ENCODE measurements at places on chromosomes 6 and 20. TPM values are rescaled to one million over a fixed set of nuclear protein-coding genes. Genes with fewer than 3 reads are reported as not detected.

- DNase-seq = no peak
Measured at GRCh38 chr6:85650606-85651005, 7.9 kb upstream of the SYNCRIP start.

The LY6G6C gene
- not detected for total RNA-seq

The DEF6 gene
- total RNA-seq = 182 TPM

The RFX6 gene
- not detected for total RNA-seq

The SAMD5 gene
- total RNA-seq = not detected

The SPAG4 gene
- total RNA-seq = 19.7 TPM

DNA sequence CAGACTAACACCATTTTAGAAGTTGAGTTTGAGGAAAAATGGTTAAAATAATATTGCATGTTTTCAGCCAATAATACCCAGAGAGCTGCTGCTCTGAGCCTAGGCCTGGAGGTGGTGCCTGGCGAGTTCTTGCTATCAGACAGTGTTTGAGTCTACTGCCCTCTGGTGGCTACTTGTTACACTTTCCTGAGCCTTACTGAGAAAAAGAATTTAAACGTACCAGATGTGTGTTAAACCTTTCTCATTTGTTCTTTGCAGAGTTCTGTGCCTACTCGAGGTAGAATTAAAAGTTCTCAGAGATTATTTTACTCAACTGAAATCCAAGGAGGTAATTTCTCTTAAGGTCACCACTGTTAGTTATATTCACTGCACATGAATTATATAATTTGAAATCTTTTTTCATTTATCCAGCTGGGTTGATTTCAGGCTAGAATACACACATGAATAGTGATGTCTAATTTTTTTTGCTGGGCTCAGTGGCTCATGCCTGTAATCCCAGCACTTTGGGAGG lies 38.2 kb downstream of the SHLD1 start:
- peak; percentile 48 for DNase-seq

- DNase-seq = no peak
Measured at GRCh38 chr6:129212081-129212480, 329.1 kb downstream of the LAMA2 start.

GRCh38 chr20:43955062-43955749 lies 40.6 kb downstream of the TOX2 start:
- peak; percentile 40 for DNase-seq

The PLCB4 gene
- not detected for total RNA-seq

DNA sequence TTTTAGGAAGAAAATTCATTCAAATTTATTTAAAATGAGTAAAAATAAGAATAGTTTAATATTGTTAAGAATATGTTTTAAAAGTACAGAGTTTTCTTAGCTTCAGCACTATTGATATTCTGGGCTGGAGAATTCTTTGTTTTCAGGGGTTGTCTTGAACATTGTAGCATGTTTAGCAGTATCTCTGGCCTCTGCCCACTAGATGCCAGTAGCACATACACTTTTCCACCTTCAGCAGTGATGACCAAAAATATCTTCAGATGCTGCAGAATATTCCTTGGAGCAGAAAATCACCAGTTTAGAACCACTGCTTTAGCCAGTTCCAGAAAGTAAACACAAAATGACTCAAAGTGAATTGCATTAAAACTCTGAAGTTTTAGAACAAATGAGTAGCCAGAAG lies 19.4 kb upstream of the SDHAF4 start:
- no peak for DNase-seq

The ZBTB22 gene
- 8.8 TPM for total RNA-seq

GRCh38 chr6:143811501-143812157 lies 31.5 kb upstream of the LTV1 start:
- DNase-seq = no peak

GRCh38 chr6:9507136-9507895 lies 907.6 kb downstream of the TFAP2A start:
- no peak for DNase-seq

The ARMH2 gene
- total RNA-seq = 0.44 TPM

The ZNF318 gene
- 18.2 TPM for total RNA-seq

The WFDC12 gene
- total RNA-seq = not detected

The OLIG3 gene
- total RNA-seq = not detected

The CCN6 gene
- not detected for total RNA-seq

The SLA2 gene
- 60.3 TPM for total RNA-seq

The RGS17 gene
- total RNA-seq = not detected

The HLA-DQB1 gene
- total RNA-seq = 30.6 TPM

GRCh38 chr6:93083337-93084230 lies 335.8 kb downstream of the EPHA7 start:
- DNase-seq = no peak

The ESR1 gene
- 1.6 TPM for total RNA-seq

DNA sequence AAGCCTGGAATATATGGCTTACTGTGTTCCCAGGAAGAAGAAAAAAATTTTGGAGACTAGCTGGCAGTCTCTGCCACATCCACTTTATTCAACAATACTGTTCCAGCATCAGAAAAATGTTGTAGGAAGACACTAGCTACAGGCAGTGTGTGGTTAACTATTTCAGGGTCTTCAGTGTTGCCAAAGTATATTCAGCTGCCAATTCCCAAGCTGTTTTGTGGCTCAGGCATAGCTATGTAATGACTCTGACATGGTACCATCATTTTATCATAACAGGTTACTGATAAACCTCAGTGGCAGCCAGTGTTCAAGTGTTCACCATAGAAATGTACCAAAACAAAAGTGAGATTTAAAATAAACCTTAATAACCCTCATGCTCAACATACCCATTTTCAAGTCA lies 503.1 kb downstream of the ADGRB3 start:
- DNase-seq = no peak

The HM13 gene
- 107 TPM for total RNA-seq

The MATN4 gene
- total RNA-seq = not detected

- DNase-seq = no peak
Measured at GRCh38 chr6:40937491-40937890, 101.5 kb downstream of the UNC5CL start.

DNA sequence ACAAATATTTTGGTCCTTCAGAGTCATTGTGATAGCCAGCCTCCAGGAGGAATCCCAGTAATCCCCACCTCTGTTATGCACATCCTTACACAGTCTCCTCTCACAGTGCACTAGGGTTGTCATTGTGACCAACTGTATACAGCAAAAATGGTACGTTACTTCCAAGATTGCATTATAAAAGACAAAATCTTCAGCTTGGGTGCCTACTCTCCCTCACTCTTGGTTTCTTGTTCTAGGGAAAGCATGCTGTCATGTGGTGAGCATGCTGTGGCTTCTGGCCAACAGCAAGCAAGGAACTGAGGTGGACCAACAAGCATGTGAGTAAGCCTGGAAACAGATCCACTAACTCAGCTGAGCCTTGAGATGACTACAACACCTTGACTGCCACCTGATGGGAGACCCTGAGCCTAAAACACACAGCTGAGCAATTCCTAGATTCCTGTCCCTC lies 130.1 kb upstream of the DST start:
- DNase-seq = no peak

GRCh38 chr6:13696226-13696625 lies 15.4 kb downstream of the RANBP9 start:
- DNase-seq = no peak

DNA sequence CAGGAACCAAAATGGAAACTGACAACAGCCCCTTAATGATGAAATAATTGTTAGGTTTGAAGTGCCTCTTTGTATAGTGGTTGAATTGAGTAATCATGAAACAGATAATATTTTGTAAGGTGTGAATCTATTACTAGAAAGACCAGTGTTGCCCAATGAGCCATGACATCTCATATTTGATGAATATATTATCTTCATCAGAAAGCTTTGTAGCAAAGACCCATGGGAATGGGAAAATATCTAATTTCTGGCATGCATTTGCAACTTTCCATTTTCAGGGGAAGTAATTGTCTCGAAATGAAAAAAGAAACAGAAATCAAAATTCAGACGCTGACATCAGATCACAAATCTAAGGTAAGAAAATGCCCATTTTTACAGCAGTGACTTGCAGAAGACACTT lies 57.3 kb upstream of the LAMP5 start:
- DNase-seq = no peak

DNA sequence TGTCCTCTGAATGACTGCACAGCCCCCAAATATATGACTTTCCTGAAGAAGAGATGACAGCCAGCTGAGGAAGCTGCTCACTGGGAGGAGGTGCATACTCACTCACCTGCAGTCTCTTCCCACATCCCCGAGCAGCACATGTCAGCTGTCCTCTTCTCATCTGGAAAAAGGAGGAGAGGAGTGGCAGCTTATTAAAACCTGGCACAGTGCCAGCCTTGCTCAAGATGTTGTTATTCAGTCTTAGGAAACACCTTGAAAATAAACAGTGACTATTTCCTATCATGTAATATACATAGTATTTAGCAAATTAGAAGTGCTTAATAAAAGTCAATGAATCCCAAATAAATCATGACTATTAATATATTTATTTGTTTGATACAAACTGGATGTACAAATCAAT lies 232.9 kb downstream of the EPM2A start:
- DNase-seq = no peak

DNA sequence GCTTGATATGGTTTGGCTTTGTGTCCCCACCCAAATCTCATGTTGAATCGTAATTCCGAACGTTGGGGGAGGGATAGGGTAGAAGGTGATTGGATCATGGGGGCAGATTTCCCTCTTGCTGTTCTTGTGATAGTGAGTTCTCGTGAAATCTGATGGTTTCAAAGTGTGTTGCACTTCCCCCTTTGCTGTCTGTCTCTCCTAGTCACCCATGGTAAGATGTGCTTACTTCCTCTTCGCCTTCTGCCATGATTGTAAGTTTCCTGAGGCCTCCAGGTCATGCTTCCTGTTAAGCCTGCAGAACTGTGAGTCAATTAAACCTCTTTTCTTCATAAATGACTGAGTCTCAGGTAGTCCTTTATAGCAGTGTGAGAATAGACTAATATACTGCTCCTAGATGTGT lies 19.9 kb downstream of the PFDN4 start:
- no peak for DNase-seq

DNA sequence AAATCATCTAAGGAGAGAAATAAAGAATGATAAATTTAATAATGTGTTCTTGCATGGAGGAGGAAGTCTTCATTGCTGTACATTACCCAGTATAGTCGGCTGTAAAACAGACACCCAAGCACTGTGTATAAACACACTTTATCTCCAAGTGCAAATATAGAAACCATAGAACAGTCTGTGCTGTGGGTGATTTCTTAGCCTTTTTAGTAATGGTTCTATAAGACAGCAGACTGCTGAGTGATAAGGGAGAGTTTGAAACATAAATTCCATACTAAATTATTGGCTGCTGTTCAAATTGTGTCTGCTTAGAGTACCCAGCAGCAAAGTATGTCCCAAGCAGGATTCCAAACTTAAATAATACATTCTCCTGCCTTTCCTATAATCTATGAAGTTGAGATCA lies 4.6 kb downstream of the FILIP1 start:
- no peak for DNase-seq

The PSORS1C2 gene
- total RNA-seq = not detected

- no peak for DNase-seq
Measured at GRCh38 chr6:150991487-150991886, 126.0 kb downstream of the MTHFD1L start.

- no peak for DNase-seq
Measured at GRCh38 chr6:152356662-152357061, 280.5 kb downstream of the SYNE1 start.

The OOEP gene
- total RNA-seq = 0.49 TPM

- DNase-seq = no peak
Measured at GRCh38 chr6:170052991-170053821, 237.7 kb downstream of the DLL1 start.

The GPX5 gene
- not detected for total RNA-seq

- DNase-seq = no peak
Measured at GRCh38 chr6:28000351-28001045, 43.5 kb downstream of the OR2B6 start.

The SCRT2 gene
- total RNA-seq = not detected

DNA sequence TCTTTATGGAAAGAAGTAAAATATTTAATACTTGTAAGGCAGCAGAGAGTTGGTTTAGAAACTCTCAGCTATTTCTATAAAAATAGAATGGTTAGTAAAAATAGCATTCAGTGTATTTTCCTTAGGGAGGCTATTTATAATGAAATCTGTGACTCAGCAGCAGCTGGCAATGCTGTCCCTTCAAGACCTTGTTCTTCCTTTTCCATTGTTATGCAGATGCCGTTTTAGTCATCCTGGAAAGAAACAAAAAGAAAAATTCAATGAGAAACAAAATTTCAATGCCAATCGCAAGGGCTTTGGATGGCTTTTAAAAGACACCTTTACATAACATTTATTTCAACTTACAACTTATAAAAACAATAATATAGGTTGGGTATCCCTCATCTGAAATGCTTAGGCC lies 17.5 kb downstream of the MPC1 start:
- DNase-seq = no peak

GRCh38 chr20:53099856-53100255 lies 127.7 kb downstream of the TSHZ2 start:
- DNase-seq = no peak

GRCh38 chr6:129287231-129288177 lies 404.6 kb downstream of the LAMA2 start:
- DNase-seq = no peak

The PROCR gene
- total RNA-seq = 2.0 TPM

DNA sequence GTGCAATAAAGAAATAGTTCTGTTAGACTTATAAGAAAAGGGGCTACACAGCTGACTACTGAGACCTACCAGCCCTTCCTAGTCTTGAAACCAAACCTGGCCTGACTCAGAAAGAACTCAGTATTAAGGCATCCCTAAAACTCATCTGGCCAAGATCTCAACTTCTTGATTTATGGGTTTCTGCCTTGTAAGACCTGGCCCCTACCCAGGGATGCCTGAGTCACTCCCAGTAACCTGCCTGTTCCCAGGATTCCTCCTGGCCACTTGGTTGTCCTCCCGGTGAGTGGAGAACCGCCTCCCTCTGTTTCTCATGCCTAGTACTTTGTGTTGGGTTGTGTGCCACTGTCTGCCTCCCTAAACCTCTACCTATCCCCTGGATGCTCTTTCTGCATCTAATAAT lies 189.4 kb upstream of the PREP start:
- DNase-seq = no peak

The COL9A3 gene
- total RNA-seq = not detected

The KIF6 gene
- total RNA-seq = not detected
